Activated CD4-positive, alpha-beta T cell treated with anti-CD3 and anti-CD28 coated beads, Interleukin-2, Interleukin-6, amounts not matched to agents 100 ng/mL and 50 ng/mL, durations not matched to agents 16 hours and 8 hours (primary cell): ENCODE measurements at places on chromosomes 7 and 10.

DNA sequence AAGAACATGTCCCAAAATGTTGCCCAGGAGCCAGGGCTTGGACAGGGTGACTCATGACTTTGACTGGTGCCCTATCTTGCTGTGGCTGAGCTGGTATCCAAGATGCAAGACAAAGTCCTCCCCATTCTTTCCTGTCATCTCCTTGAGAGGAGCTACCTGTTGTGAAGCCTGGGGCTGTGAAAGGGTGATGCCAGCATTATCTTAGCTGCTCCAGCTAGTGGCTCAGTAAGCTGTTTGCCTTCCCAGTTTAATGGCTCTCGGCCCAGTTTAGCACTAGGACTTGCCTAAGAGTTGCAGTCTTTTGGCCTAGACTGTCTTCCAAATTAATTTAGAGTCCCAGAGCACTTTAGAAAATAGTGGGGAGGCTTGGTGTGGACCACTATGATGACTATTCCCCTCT, 424.3 kb upstream of the NRG3 start:
- DNase-seq = no peak

GRCh38 chr10:99057936-99058690, 177.5 kb downstream of the HPSE2 start:
- no peak for DNase-seq

- no peak for DNase-seq
These were observed 578.7 kb upstream of the NRP1 start for GRCh38 chr10:33913194-33913593.

DNA sequence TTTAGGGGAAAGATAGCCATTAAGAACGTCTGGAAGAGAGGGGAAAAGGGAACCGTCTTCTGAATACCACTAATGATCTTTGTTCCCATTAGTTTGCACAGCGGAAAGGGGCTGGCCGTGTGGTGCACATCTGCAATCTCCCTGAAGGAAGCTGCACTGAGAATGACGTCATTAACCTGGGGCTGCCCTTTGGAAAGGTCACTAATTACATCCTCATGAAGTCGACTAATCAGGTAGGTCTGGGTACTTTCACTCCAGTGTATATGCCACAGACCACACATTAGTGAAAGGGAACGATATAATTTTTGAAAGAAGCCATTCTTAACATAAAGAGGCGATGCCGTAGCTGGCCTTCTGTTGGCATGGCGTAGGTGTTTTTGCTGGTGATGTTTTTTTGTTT, 74.3 kb upstream of the PDCD4 start:
- no peak for DNase-seq

- no peak for DNase-seq
These were observed 104.3 kb downstream of the NRBF2 start for GRCh38 chr10:63237396-63237795.

GRCh38 chr10:76968483-76968882, 669.1 kb downstream of the KCNMA1 start:
- no peak for DNase-seq

GRCh38 chr10:74898201-74898976, 72.0 kb downstream of the KAT6B start:
- peak; percentile 74 for DNase-seq

GRCh38 chr7:138276891-138277290, 183.2 kb upstream of the TRIM24 start:
- DNase-seq = no peak

GRCh38 chr10:108735380-108735779, 1187.9 kb downstream of the XPNPEP1 start:
- DNase-seq = no peak

DNA sequence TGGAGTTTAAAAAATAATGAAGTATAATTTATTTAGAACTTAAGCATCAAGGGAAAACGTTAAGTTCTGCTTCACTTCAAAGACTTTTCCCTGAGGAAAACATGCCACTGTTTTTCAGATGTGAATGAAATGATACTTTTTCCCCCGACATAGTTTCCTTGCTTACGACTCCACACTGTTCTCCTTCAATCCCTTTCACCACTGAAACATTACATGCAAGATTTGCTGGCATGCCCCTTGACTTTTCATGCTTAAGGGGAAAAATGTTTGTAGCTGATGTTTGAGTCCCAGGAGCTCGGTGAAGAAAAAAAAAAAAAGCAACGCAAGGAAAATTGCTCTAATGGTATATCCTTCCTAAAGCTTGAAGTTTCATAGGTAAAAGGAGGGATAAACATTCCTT, 10.0 kb downstream of the GLI3 start:
- DNase-seq = no peak

GRCh38 chr7:137681657-137682562, 164.9 kb downstream of the DGKI start:
- DNase-seq = no peak
